ENCODE measurements at places on chromosomes 12 and 14. TPM values are rescaled to one million over a fixed set of nuclear protein-coding genes. Genes with fewer than 3 reads are reported as not detected.

DNA sequence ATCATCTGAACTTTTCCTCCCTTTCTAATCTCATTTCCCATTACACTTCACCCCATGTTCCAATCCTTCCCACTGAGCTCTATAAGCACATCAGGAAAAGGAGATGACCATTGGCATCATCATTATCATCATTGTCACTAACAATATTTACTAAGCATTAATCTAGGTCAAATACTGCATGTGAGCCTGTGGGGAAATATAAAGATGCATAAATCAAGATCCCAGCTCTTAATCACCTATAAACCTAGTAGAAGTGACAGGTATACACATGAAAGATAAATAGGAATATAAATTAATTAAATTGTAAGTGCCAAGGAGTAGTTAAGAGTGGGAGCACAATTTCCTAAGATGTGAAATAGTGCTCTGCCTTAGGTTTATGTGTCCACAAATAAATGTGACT, 100.6 kb downstream of the OTOGL start:
- DNase-seq: no peak

GRCh38 chr12:90305379-90305778, 596.7 kb upstream of the ATP2B1 start:
- DNase-seq: no peak

DNA sequence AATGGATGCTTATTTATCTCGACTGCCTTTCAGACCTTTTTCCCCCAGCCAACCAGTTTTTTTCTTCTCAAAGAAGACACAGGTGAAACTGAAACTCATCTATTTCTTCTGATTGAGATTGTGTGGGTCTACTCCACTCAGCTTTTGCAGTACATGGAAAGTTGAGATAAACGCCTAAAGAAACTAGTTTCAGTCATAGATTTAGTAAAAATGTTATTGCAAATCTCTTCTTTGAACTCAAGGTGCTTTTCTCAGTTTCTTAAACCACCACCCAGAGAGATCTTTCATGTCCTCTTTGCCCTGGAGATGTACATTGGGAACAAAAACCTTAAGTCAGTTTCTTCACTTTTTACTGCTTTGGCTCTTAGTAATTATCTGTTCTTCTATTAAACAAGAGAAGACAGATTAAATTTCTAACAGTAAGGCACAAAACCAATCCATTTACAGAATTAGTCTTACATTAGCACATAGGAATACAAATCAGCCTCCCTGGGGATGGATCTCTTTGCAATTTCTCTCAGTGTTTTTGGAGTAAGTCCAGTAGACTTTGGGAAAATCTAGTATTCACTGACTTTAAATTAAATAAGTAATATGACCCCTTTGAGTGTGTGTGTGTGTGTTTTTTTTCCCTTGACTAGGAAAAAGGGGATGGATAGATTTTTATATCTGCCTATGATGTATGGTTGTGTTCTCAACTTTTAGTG, 11.6 kb downstream of the FBXW8 start:
- no peak for DNase-seq

GRCh38 chr14:102496331-102496691, 13.3 kb downstream of the ANKRD9 start:
- DNase-seq: no peak

- peak; percentile 25 for DNase-seq
Measured at GRCh38 chr12:3137268-3137781, 60.1 kb downstream of the TSPAN9 start.

DNA sequence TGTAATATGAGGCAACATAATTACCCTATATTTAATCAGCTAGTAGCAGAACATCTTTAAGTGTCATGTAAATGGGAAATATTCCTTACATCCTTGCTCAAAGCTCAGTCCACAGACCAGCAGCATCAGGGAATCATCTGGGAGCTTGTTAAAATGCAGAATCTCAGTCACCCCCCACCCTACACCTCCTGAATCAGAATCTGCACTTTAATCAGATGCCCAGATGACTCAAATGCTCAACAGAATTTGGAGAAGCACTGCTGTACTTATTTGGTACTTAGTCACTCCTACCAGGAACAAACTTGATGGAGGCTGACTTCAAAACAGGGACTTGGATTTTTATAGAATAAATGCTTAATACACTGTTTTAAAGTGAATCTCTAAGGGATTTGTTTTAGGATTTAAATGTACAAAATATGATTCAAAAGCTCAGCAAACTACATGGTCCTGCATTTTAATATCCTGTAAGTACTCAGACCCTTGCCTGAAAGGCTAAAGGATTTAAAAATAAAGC, 96.5 kb downstream of the ARMH4 start:
- DNase-seq: no peak

- DNase-seq: no peak
Measured at GRCh38 chr14:100105357-100106169, 40.3 kb downstream of the EVL start.

DNA sequence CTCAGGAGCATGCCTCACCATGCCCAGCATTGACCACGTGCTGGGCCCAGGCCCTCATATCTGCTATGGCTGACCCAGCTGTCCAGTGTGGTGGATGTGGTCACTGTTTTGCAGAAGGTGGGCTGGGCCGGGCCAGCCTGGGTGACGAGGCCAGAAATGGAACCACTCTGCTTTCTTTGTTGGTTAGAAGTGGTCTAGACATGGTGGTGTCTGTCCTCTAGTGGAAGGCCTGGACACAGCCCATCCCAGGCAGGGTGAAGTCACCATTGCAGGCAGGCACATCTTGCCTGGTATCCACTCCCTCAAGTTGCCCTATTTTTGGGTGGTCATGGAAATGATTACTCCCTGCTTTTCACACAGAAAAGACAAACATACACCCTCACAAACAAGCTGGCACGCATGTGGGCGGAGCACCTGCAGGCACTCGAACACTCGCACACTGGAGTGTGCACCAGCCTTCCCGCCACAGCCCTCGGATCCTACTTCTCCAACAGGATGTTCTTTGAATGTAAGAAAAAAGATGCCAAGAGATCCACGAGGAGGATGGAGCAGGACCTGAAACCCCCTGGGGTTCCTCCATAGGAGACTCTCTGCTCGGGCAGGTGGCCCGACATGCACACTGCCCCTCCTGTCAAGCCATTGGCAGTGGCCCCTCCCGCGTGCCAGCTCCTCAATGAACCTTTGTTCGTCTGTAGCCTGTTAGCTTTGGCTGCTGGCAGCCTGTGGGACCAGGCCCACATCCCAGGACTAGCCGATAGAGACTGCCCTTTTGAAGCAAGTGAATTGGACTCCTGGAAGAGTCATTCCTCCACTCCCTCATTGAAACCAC, 38.4 kb downstream of the MLXIP start:
- no peak for DNase-seq

DNA sequence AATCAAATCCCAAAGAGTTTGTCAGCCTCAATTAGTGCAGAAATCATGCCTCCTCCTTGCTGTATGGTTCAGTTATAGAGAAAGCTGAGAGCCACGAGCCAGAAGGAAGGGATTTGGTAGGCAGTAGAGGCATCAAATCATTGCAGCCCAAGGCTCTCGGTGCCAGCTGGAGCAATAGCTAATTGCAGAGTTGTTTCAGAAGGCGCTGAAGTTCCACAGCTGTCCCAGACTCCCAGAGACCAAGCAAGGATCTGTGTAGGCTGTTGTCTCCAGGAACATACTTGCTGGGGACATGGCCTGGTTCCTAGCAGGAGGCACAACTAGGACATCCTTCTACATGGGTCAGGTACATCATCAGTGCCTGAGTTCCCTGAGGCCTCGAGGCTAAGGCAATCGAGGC, 80.4 kb upstream of the WSCD2 start:
- DNase-seq: no peak

The SLC7A7 gene
- 0.54 TPM for total RNA-seq

The CCDC85C gene
- 31.4 TPM for total RNA-seq

The TAS2R7 gene
- total RNA-seq: 0.21 TPM

Data from neural crest cell (in vitro differentiated cells).